ENCODE measurements at places on chromosomes 2 and 18.

DNA sequence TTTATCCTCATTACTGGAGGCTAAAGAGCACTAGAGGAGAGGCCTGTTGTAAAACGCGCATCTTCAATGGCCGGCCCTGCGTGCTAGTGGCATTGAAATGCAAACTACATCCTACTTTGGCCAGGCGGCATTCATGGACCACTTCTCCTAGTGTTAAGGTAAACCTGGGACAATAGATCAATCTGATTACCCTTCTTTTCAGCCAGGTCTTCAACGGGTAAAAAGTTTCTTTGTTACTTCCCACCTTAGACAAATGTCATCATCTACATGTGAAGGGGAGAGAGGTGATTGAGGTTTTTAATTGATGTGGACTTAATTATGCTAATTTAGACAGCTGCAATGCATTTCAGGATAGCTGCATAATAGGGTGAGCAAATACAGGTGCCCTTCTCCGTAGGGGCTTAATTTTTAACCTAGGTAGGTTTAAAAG lies 628.0 kb downstream of the ZEB2 start:
- H3K36me3 ChIP-seq, result no peaks in the 10 kb centered on the region
- no peaks in the 10 kb centered on the region for H3K4me1 ChIP-seq
- no peak overlapping the region for H3K4me3 ChIP-seq

DNA sequence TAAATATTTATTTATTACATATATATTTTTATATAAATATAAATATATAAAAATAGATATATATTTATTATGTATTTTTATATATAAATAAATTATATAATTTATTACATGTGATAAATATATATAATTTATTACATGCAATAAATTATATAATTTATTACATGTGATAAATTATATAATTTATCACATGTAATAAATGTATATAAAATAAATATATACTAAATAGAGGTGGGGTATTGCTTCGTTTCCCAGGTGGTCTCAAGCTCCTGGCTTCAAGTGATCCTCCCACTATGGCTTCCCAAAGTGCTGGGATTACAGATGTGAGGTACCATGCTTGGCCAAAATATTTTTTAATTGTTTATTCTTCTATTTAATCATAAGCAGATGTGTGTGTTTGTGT lies 3.6 kb upstream of the G6PC2 start:
- no peaks in the 10 kb centered on the region for H3K36me3 ChIP-seq
- no peak overlapping the region for H3K27ac ChIP-seq
- no peak for DNase-seq
- no peaks in the 10 kb centered on the region for H3K4me1 ChIP-seq

DNA sequence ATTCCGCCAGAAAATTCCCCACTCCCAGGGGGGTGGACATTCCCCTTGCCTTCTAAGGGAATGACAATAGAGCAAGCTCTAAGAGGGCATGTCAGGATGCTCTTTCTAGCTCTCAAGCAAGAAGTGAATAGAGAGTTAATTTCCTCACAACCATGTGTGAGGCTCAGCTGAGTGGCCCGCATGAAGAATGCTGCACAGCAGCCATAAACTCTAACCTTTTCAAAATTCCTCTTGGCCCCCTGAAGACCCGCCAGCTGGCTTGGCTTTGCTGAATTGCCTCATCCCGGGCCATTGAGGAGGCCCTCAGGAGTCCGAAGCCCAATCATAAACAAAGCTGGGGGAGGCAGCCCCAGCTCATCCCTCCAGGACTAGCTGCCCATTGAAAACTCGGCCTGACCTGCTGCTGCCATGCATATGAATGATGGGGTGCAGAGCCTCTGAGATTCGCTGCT lies 38.2 kb downstream of the NRP2 start:
- peaks cover 2% of the 10 kb centered on the region for H3K4me1 ChIP-seq
- H3K27me3 ChIP-seq, result peaks cover 3% of the 10 kb centered on the region
- no peak overlapping the region for H3K27ac ChIP-seq
- DNase-seq, result no peak
- H3K4me3 ChIP-seq, result no peak overlapping the region

DNA sequence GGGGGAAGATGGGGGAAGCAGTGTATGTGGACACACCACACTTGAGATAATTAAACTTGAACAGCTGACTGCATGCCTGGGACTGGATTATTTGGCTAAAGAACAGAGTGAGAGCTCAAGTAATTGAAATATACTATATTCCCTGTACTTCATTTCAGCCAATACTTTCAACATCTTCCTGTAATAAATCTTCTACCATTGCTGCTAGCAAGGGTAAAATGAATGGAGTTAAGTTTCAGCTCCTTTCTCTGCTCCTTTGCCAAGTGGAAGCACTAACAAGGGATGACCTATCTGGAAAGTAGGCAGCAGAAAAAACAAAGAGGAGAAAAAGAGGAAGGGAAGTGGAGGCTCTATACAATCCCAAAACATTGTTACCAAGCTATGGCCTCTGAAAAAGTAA lies 50.9 kb downstream of the MMADHC start:
- H3K36me3 ChIP-seq, result no peaks in the 10 kb centered on the region
- no peak for DNase-seq
- H3K4me3 ChIP-seq, result no peak overlapping the region
- H3K27ac ChIP-seq, result no peak overlapping the region
- H3K4me1 ChIP-seq, result peaks cover 10% of the 10 kb centered on the region
- H3K27me3 ChIP-seq, result no peaks in the 10 kb centered on the region

DNA sequence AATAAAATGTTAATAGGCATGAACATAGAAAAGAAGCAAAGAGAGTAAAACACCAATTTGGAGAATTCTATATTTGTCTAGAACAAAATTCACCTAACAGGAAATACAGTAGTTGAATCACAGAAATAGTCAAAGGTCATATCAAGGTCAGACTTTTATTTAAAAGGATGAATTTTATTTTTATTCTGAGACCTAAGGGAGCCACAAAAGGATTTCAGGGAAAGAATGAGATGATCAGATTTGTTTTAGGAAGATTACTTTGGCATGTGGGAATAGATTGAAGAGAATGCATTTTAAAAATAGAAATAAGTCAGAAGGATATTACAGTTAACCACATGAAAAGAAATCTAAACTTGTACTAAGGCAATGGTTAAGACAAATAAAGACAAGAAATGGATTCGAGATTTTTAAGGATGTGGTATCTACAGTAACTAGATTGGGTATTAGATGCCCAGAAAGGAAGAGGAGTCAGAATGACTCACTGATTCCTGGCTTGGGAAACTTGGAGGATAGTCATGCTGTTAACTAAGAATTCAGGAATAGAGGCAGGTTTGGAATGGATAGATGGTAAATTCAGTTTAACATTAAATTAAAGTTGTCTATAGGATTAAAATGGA lies 56.0 kb downstream of the METTL4 start:
- no peaks in the 10 kb centered on the region for H3K27me3 ChIP-seq
- DNase-seq, result no peak
- peak overlapping the region; percentile 29 for H3K27ac ChIP-seq
- peak overlapping the region; percentile 25 for H3K4me3 ChIP-seq
- H3K4me1 ChIP-seq, result peaks cover 24% of the 10 kb centered on the region

GRCh38 chr2:620471-621302 lies 56.5 kb downstream of the TMEM18 start:
- no peak overlapping the region for H3K27ac ChIP-seq
- peaks cover 2% of the 10 kb centered on the region for H3K27me3 ChIP-seq
- H3K4me3 ChIP-seq, result no peak overlapping the region
- no peaks in the 10 kb centered on the region for H3K36me3 ChIP-seq

GRCh38 chr18:811892-812375 lies at the start of gene YES1:
Gene YES1, minus strand, starts transcription at chr18:812242. Its CDS starts 55,415 bp downstream, at chr18:756827.
- H3K4me3 ChIP-seq, result peak within 1 kb of the TSS; percentile 94
- no peaks in the 10 kb centered on the region for H3K36me3 ChIP-seq
- H3K27me3 ChIP-seq, result no peaks in the 10 kb centered on the region
- H3K4me1 ChIP-seq, result peaks cover 36% of the 10 kb centered on the region

GRCh38 chr2:127195140-127196074 lies 24.7 kb downstream of the CYP27C1 start:
- no peak for DNase-seq
- no peaks in the 10 kb centered on the region for H3K36me3 ChIP-seq
- peaks cover 4% of the 10 kb centered on the region for H3K4me1 ChIP-seq
- no peak overlapping the region for H3K4me3 ChIP-seq
- no peaks in the 10 kb centered on the region for H3K27me3 ChIP-seq

GRCh38 chr2:97950329-97951154 lies 45.2 kb downstream of the TMEM131 start:
- no peak overlapping the region for H3K4me3 ChIP-seq
- no peak for DNase-seq
- no peaks in the 10 kb centered on the region for H3K27me3 ChIP-seq
- H3K27ac ChIP-seq, result no peak overlapping the region
- peaks cover 76% of the 10 kb centered on the region for H3K4me1 ChIP-seq

DNA sequence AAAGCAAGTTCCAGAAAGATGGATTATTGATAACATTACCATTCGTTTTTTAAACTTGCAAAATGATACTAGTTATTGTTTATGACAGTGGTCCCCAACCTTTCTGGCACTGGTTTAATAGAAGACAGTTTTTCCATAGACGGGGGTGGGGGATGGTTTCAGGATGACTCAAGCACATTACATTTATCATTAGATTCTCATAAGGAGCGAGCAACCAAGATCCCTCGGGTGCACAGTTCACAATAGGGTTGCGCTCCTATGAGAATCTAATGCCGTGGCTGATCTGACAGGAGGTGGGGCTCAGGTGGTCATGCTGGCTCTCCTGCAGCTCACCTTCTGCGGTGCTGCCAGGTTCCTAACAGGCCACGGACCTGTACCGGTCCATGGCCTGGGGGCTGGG lies 86.2 kb downstream of the BCL2 start:
- peaks cover 21% of the 10 kb centered on the region for H3K36me3 ChIP-seq
- no peak overlapping the region for H3K4me3 ChIP-seq
- H3K27ac ChIP-seq, result peak overlapping the region; percentile 68

GRCh38 chr2:88452565-88452905 lies at the start of gene FOXI3:
Gene FOXI3, minus strand, starts transcription at chr2:88452693. Its CDS starts 158 bp downstream, at chr2:88452535.
- H3K4me1 ChIP-seq, result peaks cover 7% of the 10 kb centered on the region
- H3K4me3 ChIP-seq, result peak within 1 kb of the TSS; percentile 68
- no peaks in the 10 kb centered on the region for H3K36me3 ChIP-seq
- peaks cover 73% of the 10 kb centered on the region for H3K27me3 ChIP-seq
- H3K27ac ChIP-seq, result no peak within 1 kb of the TSS

Data from naive thymus-derived CD8-positive, alpha-beta T cell (primary cell).